Nucleus accumbens (tissue), 56 donors: ENCODE measurements at places on chromosomes 2 and 18.

DNA sequence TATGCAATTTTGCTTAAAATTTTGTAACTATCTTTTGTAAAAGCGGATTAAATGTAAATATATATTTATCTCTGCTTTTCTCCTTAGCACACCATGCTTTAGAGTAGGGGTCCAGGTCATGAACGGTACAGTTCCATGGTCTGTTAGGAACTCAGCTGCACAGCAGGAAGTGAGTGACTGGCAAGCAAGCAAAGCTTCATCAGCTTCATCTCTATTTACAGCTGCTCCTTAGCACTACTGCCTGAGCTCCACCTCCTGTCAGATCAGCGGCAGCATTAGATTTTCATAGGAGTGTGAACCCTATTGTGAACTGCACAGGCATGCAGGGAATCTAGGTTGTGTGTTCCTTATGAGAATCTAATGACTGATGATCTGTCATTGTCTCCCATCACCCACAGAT, 959.0 kb upstream of the SLC39A10 start:
- no peak for DNase-seq

GRCh38 chr2:144162652-144163051, 357.3 kb downstream of the ZEB2 start:
- DNase-seq, result no peak

DNA sequence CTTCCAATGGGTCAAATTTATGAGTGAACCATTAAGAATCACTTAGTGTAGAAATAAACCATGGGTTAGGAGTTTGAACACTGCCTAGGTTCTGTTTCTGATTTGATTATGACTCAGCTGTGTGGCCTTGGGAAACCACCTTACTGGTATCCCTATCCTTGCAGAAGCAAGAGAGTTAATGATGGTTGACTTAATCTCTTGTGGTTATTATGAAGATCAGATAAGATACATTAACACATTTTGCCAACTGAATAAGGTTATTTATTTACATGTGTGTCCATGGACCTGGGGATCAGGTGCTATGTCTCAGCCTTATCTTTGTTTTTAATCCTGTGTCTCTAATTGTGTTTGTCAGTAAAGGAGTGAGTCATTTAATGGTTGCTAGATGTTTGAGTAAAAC, 5.4 kb upstream of the KCNJ13 start:
- DNase-seq, result no peak

DNA sequence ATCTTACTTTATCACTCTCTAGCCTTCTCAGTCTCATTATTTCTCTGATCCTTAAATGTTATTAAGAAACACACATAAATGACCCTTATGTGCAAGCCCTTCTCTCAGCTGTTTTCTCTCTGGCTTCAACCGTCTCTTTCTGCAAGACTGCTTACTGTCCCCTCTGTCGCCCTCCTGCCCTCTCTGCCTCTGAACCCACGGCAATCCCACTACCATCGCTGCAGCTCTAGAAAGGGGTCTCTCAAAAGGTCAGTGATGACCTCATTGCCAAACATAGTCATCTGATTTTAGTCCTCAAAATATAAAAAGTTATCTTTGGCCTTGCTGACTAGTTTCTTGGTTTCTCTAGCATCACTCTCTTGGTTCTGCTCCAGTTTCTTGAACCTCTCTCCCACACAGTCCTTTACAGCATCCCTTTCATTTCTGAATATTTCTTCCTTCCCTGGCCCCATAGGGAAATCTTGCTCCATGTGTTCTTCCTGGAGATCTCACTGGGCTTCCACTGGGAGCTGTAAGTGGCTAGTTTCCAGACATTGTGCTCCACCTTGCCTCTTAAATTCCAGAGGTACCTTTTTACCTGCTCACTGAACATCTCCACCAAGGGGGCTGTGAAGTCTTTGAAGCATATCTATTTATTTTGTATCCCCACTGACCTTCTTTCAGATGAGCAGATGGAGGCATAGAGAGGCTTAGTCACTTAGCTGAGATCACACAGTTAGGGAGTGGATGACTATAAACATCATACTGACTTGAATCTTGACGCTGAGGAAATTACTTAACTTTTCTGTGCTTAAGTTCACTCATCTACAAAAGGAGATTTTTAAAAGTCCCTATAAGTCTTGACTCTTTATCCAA, 96.2 kb downstream of the PDE1A start:
- no peak for DNase-seq

GRCh38 chr2:126975671-126976655, 77.3 kb downstream of the TEX51 start:
- DNase-seq, result no peak

DNA sequence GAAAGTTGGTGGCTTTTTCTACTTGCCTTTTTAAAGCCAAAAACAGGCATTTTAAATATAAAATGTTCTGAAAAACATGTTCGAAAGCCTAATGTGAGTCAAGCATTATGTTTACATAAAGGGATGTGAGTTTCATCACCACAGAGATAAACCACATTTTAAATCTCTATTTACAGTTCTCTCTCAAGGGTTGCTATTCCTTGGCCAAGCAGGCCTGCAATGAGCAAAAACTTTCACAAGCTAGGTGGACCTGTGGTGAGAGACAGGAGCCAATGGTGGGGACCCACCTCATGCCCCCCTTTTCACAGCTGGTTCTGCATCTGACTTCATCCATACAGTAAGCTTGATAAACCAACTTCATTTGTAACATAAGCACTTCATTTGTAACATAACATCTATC, 65.1 kb downstream of the CUL3 start:
- no peak for DNase-seq

GRCh38 chr2:113977660-113978523, 88.0 kb downstream of the ACTR3 start:
- no peak for DNase-seq

DNA sequence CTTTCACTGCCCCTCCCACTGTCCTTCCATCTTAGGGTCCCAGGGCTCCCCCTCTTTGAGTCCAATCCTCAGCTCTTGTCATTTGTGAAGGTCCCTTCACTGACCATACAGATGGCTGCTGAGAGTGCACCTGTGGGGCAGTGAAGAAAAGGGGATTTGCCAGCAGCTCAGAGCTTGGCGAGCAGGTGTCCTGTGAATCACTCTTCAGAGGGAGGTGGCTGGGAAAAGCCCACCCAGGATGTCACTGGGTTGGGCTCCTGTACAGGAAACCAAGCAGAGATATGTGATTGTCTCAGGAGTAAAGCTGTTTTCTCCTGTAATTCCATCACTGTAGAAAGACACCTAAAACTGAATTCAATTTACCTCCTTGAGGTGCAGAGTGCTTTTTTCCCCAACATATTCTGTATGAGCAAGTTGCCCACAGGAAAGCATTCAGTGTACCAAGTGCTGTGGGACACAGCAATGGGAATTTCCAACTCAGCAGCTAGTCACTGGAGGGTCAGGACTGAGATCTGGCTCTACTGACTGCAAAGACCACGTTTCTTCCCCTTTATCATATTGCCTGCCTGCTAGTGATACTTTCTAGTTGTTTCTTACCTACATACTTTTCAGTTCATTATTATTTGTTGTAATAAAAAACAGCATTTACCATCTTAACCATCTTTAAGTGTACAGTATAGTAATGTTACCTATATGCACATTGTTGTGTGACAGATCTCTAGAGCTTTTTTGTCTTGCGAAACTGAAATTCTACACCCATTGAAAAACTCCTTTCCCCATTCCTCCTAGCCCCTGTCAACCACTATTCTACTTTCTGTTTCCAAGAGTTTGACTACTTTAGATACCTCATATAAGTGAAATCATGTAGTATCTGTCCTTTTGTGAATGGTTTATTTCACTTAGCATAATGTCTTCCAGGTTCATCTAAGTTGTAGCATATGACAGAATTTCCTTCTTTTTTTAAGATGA, 239.1 kb downstream of the TSN start:
- no peak for DNase-seq

GRCh38 chr18:48575658-48576456, 37.0 kb downstream of the CTIF start:
- peak; percentile 81 for DNase-seq

DNA sequence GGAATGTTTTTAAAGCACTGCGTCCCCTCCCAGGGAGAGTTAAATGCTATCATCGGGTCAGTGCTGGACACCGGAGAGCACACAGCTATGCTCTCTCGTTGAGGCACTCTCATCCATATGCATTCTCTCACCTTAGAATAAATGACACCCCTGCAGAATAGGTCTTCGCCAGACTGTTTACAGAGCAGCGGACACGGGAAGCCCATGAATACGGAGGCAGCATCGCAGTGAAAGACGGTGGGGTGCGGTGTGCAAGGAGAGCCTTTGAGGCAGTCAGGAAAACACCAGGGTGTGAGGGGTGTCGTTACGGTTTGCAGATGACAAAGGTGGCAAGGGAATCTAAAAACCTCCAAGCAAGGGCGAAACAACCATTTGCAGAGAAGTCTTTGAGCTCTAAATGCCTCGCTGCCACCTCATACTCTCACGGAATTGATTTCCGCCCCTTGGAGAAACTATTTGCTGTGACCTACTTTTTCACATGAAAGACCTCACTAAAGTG, 169.2 kb upstream of the FHL2 start:
- DNase-seq, result no peak

DNA sequence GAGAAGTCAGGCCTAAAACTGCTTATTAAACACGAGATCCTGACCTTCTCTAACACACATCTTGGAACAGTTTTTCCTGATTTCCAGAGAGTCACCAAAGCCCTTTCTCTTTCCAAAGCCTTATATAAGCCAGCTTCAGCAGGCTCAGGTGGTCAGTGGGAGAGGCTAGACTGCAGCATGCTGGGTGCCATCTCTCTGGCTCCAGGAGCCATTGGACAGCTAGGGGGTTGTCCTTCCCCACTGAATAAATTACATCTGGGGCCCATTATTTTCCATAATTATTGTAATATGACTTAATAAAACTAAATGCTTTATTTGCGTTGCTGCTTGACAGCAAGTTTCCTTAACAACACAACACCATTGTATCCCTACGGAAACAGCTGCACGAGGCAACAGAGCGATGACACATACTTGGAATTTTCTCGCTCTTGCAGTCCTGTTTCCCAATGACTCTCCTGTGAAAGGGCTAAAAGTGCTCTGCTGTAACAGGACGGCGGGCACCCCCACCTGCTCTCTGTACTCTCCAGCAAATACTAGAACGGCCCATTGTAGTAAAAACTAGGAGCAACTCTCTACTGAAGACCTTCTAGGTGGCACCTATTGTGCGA, 160.6 kb downstream of the RNF144A start:
- DNase-seq, result no peak

DNA sequence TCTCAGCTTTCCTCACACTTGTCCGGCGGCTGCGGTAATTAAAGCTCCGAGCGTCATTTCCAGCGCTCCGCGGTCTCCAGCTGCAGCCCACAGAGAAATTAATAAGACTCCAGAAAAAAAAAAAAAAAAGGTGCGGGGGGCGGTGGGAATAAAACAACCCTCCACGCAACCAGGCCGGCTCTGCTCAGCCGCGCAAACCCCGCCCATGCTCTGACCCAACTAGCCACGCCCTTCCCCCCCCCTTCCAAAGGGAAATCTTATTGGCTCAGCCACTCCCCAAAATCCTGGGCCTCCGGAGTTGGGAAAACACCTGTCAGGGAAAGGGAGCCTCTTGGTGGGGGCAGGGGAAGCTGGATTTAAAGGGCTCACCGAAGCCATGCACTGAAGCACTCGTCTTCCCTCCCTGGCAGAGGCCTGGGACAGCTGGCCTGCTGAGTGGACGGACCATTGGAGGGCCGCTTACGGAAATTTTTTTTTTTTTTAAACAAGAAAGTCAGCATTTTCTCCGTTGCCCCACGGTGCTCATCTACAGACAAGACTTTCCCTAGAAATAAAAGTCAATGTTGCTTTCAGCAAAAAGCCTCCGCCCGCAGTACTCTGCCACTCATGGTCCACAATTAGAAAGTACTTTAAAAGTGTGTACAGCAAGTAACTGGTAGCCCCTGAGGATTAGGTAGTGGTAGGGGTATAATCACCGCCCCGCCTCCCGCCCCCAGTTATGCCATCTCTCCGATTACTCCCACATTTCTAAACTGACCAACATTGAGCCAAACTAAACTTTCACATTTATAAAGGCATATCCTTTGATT, 674 bp upstream of the ERBB4 start:
- DNase-seq, result peak; percentile 79

- no peak for DNase-seq
Measured at GRCh38 chr2:154911729-154912128, 213.2 kb downstream of the KCNJ3 start.

DNA sequence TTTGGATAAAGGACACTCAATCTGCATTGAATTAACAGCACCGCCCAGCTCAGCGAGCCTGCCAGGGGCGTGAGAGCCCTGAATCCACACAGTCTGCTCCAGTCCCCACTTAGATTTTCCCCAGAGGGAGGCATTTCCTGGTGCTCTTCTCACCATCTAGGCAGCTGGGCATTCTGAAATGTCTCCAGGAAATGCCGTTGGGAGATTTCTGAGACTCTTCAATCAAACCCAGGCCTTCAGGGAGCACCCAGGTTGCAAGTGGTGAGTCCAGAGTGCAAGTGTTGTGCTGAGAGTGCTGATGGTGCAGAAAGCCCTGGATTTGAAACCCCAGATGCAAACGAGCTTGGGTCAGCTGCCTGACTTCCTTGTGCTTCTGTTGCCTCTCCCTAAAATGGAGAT, 23.4 kb upstream of the TMEM37 start:
- DNase-seq, result no peak

DNA sequence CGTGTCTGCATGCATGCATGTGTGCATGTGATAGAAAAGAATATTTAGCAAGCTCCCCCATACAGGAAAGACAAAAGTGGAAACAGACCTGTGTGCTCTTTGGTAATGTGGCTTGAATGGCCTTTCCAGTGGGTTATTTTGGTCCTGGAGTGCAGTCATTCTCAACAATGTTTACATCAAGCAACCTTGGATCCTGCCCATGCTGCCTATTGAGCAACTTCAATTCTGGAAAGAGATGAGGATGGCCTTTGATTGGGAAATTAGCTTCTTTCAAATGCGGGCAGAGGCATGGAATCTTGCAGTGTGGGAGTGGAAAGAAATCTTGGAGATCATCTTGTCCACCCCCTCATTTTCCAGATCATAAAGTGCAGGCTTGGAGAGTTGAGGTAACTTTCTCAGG, 87.2 kb upstream of the SMAD2 start:
- no peak for DNase-seq

GRCh38 chr2:38398739-38399138, 21.7 kb upstream of the ATL2 start:
- DNase-seq, result no peak

- no peak for DNase-seq
Measured at GRCh38 chr2:186135686-186136085, 350.4 kb upstream of the ZC3H15 start.

GRCh38 chr18:47262301-47263149, 11.1 kb upstream of the SKOR2 start:
- no peak for DNase-seq
